ENCODE measurements at places on chromosomes 4 and X. TPM values are rescaled to one million over a fixed set of nuclear protein-coding genes. Genes with fewer than 3 reads are reported as not detected.

NPNT gene
- 0.11 TPM for total RNA-seq

LRAT gene
- not detected for total RNA-seq

CTAG1B gene
- not detected for total RNA-seq

GAGE1 gene
- not detected for total RNA-seq

TLL1 gene
- total RNA-seq, result 2.2 TPM

ARMCX2 gene
- total RNA-seq, result 44.7 TPM

MBNL3 gene
- total RNA-seq, result 1.4 TPM

ZNF732 gene
- 1.1 TPM for total RNA-seq
